Activated CD8-positive, alpha-beta memory T cell treated with anti-CD3 and anti-CD28 coated beads for 4 hours (primary cell): ENCODE measurements at places on chromosomes 3 and 15.

DNA sequence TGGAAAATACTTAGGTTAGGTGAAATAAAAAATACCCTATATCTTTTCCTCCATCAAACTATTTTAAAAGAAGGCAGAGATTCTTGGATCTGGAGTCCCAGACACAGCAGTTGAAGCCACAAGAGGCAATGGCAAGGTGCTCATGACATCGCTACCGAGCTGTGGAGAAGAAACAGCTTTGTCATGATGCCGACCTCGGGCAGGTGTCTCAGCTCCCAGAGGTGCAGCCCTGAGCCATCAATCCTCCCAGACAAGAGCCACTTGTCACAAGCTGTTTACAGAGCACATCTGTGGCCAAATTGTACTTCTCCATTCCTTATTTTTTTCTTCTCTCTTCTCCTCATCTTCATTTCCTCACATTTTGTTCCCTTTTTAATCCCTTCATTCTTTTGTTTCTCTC is 50.8 kb downstream of the GPR176 start:
- DNase-seq = no peak

DNA sequence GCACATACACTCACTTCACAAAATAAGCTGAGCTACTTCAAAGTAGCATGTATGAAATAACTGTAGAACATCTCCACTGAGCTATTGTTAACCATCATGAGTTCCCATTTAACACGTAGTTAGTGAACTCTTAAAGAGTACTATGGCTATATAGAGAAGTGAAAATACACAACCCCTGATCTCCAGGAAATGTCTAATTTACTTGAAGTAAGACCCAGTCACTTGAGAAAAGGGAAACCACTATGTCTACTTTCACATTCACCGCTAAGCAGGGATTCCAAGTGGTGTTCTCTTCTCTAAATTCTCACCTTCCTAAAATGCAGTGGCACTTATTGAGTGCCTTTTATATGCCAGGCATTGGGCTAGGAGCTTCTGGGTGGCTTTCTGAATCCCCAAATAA is 35.0 kb upstream of the COLQ start:
- no peak for DNase-seq

DNA sequence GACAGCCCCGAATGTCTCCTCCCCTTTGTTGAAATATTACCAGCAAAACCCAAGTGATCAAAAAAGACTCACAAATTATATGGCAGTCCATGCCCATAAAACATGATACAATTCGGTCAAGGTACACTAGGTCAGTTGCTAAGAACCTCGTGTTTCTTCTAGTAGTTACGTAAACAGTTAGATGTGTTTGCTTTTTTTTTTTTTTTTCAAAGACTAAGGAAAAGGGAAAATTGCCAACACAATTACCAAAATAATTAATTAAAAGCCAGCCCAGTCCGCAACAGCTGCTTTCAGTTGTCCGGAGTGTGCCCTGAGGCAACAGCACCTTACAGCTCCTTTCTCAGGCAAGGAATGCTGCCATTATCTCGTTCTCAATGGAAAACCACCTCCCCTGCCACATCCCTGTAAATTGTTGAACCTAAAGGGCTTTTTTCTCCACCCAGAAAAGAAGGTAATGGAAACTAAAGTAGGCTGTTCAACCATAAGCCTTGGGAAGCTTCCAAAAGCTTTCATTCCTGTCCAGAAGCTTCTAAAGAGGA is 129.2 kb upstream of the TSC22D2 start:
- DNase-seq = no peak

DNA sequence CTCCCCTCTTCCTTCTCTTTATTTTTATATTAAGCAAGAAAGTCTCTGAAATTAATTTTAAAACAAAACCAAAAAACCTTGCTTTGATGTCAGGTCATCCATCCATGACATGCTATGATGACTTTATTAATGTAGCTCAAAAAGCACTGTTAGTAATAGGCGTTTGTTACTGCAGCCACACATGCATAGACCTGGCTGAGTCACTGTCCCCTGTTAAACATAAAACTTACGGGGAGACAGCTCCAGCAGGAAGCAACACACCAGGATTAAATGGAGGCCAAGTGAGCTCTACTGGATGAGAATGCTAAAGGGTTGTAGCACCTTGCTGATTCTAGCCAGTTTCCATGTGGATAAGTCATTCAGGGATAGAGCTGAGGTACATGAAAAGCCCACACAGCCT is 661.1 kb downstream of the MAGI1 start:
- no peak for DNase-seq

DNA sequence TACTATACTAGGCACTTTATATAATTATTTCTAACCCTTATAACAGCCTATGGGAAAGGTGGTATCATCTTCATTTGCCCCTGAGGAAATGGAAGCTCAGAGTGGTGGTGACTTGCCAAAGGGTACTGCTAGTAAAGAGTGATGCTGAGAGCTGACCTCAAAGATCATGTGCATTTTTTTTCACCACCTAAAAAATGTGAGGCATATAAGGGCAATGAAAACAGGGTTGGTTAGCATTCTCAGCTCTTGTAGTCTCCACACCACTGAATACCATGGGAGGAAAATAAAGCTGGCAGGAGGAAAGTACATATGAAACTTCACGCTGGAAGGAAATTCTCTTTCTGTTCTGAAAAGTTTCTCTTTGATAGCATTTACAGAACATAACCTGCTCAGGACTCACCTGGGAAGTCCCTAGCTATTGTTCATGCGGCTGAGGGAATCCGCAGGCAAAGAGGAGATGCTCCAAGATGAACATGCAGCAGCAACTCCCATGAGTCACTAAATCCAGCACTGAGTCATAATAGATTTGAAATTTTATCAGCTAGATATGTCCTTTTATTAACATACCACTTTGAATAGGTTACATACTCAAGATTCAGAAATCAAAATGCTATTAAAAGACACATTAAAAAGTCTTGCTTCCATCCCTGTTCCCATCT is 17.3 kb downstream of the FAIM start:
- DNase-seq = no peak

- no peak for DNase-seq
Observed at GRCh38 chr3:10321630-10322351, 879 bp upstream of the SEC13 start.

GRCh38 chr15:79896634-79897379 is at the start of gene MTHFS:
TSS of gene MTHFS (minus strand) at chr15:79897014. CDS start at chr15:79896988, 26 bp downstream.
- peak; percentile 38 for DNase-seq

DNA sequence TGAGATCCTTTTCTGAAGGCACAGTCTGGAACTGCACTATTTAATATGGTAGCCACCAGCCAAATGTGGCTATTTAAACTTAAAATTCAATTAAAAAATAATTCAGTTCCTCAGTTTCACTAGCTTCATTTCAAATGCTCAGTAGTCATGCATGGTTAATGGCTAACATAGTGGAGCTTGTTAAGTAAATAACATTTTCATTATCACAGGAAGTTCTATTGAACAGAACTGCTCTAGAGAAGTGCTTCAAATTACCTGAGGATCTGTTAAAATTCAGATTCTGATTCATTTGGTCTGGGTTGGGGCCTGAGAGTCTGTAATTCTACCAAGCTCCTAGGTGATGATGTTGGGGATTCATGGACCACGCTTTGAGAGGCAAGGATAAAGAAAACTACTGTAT is 109.6 kb upstream of the THRB start:
- no peak for DNase-seq

- no peak for DNase-seq
Observed at GRCh38 chr15:25811481-25811906, 51.6 kb downstream of the ATP10A start.

DNA sequence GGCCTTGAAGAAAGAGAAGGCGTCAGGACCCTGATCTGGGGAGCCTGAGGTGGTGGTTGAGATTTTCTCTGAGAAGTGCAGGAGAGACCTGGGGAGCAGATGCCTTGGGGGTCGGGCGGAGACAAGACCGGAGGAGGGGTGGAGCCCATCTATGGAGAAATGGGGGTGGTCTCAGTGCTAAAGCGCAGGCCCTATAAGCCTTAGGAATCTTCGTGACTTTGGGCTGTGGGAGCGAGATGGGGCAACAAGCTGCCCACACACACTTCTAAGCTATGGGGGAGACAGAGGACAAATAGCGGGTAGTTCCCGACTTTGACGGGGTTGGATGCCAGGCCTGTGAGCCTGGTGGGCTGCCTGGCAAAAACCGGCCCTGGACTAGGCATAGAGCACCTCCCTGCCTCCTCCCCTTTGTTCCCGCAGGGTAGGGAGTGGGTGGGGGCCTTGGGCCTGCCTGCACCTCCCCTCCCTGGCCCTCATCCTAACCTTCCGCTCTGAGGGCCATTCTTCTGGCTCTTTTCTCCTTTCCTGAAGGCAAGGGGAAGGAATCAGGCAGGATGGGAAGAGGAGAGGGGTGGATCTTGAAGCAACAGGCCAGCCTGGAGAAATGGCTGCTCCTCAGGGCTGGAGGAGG is 880 bp downstream of the NISCH start:
- no peak for DNase-seq

GRCh38 chr3:57164657-57165573 is at the start of gene IL17RD:
TSS of gene IL17RD (minus strand) at chr3:57165353. CDS start at chr3:57165286, 67 bp downstream.
- peak; percentile 27 for DNase-seq

GRCh38 chr3:168807448-168807847 is 711.7 kb upstream of the GOLIM4 start:
- no peak for DNase-seq

- DNase-seq = no peak
Observed at GRCh38 chr15:58016581-58017175, 48.8 kb downstream of the ALDH1A2 start.

GRCh38 chr3:171658841-171659240 is 151.4 kb downstream of the PLD1 start:
- no peak for DNase-seq

DNA sequence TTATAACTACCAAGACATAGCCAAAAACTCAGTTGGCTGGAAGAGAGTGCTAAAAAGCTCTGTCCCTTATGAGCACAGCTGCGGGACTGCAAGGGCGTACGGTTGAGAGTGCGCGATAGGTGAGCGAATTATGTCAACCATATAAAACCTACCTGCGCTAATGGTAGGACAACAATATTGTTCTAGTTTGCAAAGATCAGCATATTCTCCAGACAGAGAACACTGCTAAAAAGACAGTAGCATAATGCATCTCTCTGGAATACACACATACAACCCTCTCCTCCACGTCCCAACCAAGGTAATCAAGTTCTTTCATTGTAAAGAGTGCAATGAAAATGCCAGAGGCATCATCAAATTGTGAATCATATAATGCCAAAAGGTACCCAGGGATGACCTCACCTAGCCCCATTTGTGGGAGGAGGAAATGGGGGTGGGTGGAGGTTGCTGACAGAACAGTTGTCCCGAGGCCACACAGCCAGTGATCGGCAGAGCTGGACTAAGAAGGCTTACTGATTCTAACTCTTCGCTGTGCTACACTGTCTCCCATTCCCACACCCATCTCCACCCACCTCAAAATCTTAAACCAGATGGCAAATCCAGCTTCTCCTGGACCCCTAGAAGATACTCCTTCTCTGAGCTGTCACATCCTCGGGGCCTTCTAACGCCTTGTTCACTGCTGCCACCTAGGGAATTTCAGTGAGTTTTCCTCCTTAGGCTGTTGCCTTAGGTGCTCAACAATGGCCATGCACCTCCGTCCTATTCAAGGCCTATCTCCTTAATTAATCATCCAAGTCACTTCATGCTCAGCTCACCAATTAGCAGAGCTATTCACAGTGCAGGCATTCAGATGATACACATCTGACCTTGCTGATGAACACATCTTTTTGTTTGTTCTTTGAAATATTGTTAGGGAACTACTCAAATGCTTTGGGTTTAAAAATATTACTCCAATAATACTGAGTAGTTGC is 60.7 kb downstream of the RPL22L1 start:
- no peak for DNase-seq

- DNase-seq = no peak
Observed at GRCh38 chr3:48492461-48493202, 11.3 kb downstream of the SHISA5 start.

DNA sequence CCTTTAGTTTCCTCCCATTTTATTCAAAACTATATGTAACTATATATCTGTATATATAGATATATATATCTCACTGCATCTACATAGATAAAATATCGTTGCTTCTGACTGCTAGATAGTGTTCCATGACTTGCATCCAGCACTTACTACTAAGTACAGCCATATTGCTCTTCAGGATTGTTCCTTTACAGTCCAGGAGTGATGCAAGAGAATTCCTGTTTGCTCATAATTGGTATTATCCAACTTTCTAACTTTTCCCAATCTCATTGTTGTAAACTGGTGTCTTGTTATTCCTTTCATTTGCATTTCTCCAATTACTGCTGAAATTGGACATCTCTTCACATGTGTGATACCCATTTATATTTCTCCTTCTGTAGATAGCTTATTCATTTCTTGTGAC is 99.8 kb upstream of the STRIT1 start:
- DNase-seq = no peak
